ENCODE measurements at places on chromosomes 16 and 17.

- DNase-seq: no peak
Observed at GRCh38 chr17:69972251-69972650, 102.8 kb upstream of the KCNJ16 start.

DNA sequence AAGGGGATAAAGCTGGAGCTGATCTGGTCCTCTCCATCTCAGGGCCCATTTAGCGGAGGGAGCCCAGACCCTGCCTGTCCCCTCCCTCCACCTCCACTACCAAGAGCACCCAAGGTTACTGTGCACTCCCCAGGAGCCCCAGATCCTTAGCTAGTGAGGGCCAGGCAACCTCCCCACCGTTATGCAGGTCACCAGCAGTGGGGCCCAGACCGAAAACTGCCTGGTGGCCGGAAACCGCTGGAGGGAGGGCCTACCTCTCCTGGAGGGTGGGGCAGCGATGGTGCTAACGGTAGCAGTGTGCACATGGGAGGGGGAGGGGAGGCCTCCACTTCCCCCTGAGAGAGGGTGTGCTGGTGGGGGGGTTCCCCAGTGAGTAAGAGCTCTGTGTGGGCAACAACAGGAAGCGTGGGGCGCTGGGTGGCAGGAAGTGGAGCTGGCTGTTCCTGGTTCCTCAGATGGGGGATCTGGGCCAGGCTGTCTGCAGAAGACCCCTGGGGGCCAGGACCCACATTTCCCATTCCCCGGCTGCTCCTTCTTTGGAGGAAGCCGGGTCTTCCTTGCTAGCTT is 4.4 kb downstream of the FMNL1 start:
- peak; percentile 92 for DNase-seq

DNA sequence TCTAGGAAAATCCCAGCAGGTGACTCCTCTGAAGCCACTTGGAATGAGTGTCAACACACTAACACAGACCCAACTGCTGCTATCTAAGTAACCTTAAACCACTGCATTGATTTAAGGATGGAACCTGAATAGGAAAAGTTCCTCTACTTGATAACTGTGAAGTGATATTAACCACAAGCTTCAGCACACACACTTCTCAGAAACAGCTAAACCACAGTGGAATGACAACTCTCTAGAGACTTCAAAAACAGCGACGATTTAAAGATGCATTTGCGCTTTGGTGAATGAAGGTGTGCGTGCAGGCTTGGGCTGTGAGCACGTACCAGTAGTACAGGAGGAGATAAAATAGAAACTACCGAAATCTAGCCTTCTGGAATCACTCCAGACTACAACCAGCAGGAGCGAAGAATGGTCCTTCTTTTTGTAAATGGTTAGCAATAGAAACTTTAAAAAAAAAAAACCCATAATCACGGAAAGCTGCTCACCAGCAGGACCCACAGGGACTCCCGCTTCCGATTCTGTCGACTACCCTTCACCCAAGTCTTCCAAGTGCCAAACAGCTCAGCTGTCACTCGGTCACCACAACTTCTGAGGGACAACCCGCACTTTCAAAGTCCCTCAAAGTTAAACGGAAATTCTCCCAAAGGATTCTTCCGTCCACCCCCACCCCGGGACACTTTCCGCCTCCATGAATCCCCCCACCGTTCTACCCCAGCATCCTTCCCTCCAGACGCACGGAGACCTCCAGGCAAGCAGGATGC is 137.7 kb upstream of the CORO6 start:
- no peak for DNase-seq

DNA sequence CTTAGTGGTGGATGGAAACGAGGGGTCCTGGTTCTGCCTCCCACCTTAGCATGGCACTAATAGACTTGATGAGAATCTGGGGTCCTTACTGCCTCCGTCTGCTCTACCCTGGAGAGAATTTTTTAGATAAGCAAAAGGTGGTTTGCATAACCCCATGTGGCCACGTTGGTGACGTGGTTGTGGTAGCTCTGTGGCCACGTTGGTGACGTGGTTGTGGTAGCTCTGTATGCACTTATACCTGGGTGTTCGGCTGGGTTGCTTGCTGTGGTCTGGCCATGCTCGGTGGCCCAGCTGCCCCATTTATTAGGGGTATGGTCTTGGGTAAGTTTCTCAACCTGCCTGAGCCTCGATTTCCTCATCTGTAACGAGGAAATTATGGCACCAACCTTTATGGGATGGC is 13.0 kb downstream of the SPIRE2 start:
- DNase-seq: no peak

DNA sequence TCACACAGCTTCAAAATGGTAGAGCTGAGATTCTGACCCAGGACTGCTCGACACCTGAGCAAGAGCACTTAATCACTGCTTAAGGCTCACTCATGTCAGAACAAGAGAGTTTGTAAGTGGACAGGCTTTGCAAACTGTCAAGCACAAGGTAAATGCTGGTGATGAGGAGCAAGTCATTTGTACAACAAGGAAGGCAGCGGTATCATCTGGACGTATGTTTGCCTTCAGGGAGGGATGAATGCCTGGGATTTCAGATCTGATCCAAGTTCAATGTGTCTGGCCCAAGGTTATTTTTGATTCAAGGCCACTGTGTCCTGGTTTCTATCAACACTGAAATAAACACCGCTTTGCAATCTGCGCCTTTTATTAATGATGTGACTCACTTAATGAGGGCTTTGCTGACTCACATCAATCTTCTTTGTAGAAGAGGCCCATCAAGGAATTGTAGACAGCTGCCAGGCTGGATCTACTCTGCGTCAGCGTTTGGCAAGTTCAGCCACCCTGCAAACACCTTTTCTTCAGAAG is 174.4 kb upstream of the HS3ST3A1 start:
- no peak for DNase-seq

DNA sequence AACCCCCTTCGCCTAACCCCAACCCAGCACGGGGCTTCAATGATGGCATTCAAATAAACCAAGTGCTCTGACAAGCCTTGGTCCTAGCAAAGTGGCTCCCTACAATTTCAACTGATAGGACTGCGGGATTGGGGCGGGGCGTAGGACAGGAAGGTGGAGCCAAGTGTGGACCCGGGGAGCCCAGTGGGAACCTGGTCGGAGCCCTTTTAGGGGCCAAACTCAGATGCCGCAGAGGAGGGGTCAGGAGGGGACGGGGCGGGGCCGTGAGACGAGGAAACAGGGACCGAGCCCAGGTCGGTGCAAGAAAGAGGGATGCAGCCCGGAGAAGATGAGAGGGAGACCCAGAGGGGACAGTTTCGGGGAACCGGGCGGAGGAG is 13.2 kb upstream of the CDIPT start:
- DNase-seq: no peak

- no peak for DNase-seq
Observed at GRCh38 chr16:67430977-67431774, at the start of gene HSD11B2. HSD11B2 (plus strand) TSS chr16:67431121; CDS start chr16:67431249, 128 bp downstream.

GRCh38 chr17:28849281-28849680 is 5.5 kb upstream of the ERAL1 start:
- no peak for DNase-seq

- DNase-seq: no peak
Observed at GRCh38 chr16:11379420-11379819, 34.2 kb downstream of the RMI2 start.

DNA sequence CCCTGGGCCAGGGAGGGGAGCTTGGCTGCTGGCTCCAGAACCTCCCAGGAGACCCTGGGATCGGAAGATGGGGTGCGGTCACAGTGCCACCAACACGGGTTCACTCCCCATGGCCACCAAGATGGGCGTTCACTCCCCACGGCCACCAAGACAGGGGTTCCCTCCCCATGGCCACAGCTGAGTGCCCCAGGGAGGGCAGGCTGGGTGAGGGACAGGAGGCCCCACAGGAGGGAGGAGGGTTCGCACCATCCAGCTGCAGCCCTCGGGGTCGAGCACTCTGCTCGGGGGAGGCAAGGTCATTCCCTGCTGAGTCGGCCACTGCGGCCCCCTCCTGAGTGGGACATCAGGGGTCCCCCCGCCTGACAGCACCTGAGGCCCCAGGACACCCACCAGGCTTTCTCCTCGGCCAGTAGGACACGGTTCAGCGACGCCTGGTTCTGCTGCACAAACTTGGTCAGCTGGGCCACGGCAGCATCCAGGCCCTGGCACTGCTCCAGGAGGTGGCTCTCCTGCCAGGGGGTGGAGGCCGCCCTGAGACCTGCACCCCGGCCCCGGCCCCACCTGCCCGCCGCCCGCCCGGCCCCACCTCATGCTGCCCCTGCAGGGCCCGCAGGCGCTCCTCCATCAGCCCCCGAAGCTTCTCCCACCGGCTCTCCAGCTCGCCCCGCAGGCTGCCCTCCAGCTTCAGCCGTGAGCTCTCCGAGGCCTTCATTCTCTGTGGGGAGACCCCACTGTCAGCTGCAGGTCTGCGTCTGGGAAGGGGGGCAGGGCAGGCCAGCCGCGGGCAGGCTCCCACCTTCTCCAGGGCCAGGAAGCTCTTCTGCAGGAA is 5.9 kb downstream of the CCDC154 start:
- no peak for DNase-seq

DNA sequence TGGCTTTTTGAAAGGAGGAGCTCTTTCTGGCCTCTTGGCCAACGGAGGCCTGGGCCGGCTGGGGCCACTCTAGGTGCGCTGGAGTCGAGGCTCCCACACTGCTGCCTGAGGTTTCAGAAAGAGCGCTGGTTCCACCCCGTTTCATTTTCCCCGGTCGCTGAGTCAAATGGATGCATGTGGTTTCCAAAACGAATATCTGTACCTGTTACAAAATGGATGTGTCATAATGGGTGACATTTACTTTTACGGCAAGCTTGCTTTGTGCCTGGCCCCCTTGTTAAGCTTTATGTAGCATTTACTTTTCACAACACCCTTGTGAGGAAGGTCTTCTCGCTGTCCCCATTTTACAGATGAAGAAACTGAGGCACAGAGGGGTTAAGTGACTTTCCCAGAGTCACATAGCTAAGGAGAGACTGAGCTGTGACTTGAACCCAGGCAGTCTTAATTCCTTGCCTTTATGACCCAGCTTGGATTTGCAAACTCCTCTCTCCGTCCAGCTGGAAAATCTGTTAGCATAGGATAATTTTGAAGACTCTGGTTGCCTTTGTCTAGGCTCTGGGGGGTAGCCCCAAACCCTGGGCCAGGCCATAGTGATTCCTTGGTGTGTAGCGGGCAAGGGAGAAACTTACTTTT is 10.6 kb downstream of the KSR1 start:
- DNase-seq: peak; percentile 30

- no peak for DNase-seq
Observed at GRCh38 chr17:40442392-40443195, 656 bp upstream of the IGFBP4 start.

DNA sequence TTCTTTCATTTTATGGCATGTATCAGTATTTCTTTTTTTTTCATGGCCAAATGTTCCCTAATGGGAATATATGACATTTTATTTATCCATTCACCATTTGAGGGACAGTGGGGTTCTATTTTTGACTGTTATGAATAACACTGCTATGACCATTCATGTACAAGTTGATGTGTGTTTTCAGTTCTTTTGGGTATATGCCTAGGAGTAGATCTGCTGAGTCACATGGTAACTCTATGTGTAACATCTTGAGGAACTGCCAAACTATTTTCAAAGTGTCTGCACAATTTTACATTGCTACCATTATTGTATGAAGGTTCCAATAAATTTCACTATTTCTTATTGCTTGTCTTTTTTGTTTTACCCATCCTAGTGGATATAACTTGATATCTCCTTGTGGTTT is 223.0 kb downstream of the TANC2 start:
- no peak for DNase-seq

DNA sequence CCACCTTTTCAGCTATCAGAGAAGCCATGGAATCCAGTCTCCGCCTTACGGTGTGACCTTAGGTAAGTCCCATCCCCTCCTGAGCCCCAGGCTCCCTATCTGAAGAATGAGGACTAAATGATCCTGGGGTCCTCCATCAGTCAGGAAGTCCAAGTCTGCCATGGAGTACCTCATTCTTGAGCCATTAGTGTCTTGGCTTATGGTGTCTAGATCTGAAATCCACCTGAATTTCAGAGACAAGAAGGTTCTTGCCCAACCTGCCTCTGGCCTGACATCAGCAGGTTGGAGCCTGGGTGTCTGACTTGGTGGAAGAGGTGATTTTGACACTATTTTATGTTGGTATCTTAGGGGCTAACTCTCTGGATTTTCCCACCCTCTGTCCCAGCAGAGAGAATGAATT is 47.1 kb downstream of the CNGB1 start:
- DNase-seq: no peak

- no peak for DNase-seq
Observed at GRCh38 chr16:68478526-68479250, 30.4 kb upstream of the SMPD3 start.

DNA sequence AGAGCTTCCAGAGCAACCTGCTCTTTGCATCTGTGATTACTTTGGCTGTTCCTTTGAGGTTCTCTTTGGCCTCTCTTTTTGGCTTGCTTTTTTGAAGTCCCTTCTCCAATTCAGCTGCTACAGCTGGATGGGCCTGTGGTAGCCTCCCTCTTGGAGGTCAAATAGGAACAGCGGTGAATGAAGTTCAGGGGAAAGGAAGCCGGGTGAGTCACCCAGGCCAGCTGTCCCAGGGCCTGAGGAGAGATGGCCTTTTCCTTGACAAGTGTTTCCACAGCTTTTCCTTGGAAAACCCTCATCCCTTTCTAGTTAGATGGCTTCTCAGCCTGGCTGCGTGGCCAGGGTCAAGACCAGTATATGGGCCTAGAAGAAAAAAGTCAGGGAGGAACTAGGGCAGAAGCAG is 103.1 kb downstream of the STX8 start:
- no peak for DNase-seq

DNA sequence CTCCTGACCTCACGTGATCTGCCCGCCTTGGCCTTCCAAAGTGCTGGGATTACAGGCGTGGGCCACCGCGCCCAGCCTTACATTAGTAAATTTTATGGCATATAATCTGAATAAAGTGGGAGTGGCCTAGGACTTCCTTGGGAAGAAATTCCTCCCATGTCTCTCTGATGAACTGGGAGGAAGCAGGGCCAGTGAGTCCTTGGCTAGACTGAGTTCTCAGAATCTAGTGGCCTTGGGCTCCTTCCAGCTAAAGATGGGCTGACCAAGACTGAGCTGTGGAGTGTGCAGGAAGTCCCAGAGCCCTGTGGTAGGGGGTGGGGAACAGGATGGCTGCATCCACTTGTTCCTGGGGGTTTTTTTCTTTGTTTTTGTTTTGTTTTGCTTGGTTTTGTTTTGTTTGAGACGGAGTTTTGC is 10.0 kb upstream of the NAGLU start:
- DNase-seq: no peak

GRCh38 chr16:75320435-75320834 is 69.0 kb upstream of the BCAR1 start:
- no peak for DNase-seq
